ENCODE measurements at places on chromosomes 5 and 9.

DNA sequence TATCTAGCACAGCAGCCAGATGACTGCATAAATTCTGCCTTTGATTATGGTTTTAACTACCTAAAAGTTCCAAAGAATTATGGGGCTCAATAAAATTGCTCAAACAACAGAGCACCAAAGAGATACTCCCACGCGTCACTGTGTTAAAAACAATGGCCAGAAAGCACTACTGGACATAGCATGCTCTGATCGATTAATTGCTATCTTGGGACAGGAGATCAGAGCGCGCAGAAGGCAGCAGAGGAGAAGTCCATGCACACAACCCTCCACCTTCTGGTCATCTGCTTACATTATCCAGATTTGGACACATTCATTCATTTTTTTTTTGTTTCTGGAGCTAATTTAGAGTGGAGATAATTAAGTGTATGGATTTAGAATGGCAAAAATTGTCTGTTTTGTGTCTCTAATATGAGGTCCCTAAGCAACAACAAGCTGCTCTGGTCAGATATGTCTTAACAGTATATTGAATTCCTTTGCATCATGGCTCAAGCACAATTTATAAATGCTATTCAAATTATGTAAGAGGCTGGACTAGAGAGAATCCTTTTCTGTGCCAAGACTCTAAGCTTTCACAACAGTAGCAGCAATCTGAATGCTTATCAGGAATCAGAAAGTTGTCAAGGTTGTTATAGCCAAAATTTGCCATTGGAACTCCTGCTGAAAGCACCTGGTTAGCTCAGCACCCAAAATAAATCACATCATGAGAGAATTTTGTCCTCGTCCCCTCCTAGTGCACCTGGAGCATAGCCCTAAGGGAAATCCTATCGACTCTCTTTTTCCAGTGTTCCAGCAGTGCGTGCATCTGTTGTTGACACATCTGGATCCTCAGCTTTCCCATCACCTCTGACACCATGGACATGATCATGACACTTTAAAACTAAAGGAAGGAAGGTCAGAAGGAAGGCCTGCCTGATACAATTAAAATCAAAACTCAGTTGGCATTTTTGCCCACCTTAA lies 98.6 kb upstream of the HMHB1 start:
- no peak for DNase-seq

GRCh38 chr5:180116077-180116999 lies 44.8 kb upstream of the RNF130 start:
- no peak for DNase-seq

GRCh38 chr9:708182-708550 lies 133.3 kb upstream of the DMRT1 start:
- no peak for DNase-seq

GRCh38 chr5:76162335-76162734 lies 79.2 kb downstream of the SV2C start:
- DNase-seq = no peak

GRCh38 chr9:38224941-38225340 lies 155.9 kb upstream of the SHB start:
- no peak for DNase-seq

GRCh38 chr5:32387211-32387610 lies 57.3 kb downstream of the ZFR start:
- DNase-seq = no peak

GRCh38 chr9:109289186-109289585 lies 31.7 kb downstream of the EPB41L4B start:
- no peak for DNase-seq

DNA sequence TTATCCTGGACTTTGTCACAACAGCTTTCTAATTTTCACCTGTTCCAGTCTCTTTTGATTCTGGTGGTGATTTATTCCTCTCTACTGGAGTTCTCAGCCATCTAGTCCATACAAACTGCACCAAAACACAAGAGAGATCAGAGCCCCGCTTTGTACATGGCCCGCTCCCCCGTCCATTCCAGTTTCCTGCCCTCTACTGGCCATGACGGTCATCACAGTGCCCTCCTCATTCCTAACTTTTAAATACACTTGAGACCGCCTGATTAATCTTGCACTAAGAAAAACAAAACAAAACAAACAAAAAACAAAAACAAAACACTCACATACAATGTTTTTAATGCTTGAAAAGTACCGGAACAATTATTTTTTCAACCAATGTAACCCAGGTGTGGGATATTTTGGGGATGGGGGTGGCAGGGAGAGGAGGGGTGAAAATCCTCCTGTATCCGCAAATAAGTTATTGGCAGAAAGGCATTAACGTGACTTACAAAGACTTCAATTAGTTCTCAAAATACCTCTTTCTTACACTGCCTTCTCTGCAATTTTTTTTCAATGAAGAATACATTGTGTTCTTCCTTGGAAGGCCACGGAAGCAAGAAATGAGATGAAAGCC lies 84.8 kb upstream of the PAM start:
- no peak for DNase-seq

GRCh38 chr9:107650995-107651394 lies 161.4 kb upstream of the KLF4 start:
- no peak for DNase-seq

DNA sequence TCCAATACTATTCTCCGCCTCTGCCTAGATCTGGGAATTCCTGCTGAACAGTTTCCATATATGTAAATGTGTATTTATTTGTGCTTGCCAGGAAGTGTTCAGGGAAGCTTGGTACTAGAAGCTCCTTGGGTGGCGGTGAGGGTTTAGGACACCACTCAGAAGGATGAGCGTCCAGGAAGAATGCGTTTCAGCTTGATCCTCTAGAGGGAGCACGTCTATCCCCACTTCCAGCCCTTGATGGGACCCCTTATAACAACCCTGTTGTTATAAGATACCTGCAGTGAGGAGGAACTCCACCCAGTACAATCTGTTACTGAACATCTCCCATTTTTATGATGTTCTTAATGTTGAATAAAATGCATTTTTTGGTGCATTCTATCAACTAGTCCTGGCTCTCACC lies 88.9 kb downstream of the CYFIP2 start:
- DNase-seq = no peak

DNA sequence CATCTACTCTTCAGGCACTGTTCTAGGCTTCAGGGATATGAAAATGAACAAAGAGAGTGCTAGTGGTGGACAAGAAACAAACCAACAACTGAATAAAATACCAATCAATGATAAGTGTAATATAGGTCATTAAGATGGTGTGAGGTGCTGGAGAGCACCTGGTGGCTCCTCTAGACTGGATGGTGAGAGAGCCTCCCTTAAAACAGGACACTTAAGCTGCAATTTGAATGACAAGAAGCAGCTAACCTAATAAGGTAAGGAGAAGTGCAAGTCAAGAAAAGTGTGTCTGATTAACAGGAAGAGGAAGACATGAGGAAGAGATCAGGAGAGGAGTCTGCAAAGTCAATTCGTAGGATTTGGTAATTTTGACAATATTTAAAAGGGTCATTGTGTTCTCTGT lies 23.1 kb downstream of the JAKMIP2 start:
- DNase-seq = no peak
